ENCODE measurements at places on chromosomes 13 and 19.

- DNase-seq = peak; percentile 82
Measured at GRCh38 chr19:35648017-35648961, at the start of gene COX6B1. TSS of gene COX6B1 (plus strand) at chr19:35648323. CDS start at chr19:35651244, 2,921 bp downstream.

DNA sequence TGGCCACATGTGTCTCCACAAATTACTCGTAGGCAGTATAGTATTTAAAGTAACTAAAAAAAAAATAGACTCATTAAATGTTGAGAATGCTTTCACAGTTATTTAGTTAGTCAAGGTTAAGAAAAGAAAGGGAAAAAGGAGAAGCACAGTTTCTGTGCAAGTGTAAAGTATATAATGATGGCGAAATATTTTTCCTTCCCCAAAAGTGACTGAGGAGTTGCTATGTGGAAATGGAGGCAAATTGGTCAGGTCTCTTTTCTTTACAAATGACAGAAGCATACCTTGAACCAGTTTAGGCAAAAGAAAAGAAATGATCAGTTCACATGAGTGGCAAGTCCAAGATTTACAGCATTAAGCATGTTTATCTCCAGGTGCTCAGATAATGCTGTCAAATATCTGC is 18.0 kb downstream of the CSNK1A1L start:
- DNase-seq = no peak

DNA sequence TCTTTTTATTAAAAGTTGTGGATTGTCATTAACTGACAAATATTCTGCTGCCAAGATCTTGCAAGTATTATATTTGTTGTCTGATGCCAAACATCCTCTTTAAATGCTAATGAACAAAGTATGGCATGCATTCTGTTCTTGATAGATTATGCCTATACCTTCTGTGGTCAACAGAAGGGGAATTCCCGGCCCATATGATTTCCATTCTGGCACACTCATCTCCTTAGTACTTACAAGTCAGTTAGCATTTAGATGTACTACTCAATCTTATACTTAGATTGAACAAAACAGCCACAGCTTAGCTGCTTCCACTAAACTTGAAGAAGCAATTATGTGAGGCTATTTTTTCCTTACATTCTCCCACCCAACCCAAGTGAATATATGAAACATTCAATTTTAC is 246.1 kb upstream of the DACH1 start:
- DNase-seq = no peak

DNA sequence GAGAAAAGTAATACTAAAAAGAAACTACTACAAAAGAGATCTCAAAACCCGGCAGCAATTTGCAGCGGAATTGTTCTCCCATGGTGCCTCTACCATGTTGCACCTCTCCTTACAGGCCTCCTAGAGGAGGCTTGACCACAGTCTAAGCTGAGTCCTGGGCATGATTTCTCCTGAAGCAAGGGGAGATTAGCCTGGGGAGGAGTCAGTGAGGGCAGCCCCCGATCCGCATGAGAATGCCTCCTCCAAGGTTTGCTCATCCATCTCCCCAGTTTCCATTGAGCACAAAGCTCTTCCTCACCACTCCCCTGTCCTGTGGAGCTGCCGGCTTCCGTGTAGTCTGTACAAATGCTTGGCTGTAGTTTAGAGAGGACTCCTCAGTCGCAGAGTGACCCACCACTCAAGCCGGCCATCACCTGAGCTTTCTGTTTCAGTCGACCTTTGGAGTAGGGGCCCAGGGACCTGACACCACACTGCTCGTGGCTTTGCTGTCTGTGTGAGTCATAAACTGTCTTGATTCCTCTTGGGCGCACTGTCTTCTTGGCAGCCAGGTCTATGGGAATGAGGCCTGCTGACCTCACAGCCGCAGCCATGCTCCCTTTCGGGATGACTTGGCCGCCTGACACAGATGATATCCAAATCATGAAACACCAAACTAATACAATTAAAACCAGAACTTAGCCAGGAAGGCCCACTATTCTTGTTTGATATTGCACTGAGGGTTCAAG is 72.3 kb downstream of the C1QTNF9 start:
- DNase-seq = no peak

DNA sequence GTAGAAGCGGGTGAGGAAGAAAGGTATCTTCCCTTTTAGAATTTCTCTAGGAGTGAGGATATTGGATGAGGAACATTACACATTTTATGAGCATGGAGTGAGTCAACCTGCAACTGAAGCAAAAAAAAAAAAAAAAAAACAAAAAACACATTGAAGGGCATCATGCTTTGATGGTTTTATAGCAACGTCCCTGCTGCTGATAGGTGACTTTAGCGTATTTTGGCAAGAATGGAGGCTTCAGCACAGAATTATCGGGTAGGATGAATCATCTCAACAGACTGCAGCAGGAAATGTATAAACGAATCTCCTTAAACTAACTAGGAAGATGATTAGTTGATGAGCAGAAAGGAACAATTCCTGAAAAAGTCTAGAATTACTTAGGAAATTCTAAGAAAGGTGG is 1359.6 kb upstream of the ATXN8OS start:
- DNase-seq = no peak

DNA sequence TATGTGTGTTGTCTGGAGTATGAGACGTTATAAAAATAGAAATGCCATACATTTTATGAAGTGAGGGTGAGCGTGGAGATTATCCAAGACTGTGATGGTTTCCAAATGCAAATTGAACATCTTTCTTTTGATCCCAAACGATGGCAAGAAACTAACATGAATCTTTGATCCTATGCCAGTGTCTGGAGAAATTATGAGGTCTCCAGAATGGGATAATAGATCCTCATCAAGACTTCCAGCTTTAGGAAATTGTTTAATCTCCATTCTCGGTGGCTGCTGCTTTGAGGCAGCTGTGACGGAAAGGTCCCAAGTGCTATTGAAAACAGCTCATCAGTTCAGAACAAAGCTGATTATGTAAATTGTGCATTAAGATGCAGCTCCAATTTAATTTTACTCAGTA is 30.8 kb downstream of the CBY2 start:
- no peak for DNase-seq

- no peak for DNase-seq
Measured at GRCh38 chr13:88862095-88862620, 1191.0 kb downstream of the SLITRK5 start.

GRCh38 chr19:33677745-33678426 is 56.1 kb downstream of the CHST8 start:
- no peak for DNase-seq

GRCh38 chr19:4730740-4731171 is 7.1 kb upstream of the DPP9 start:
- peak; percentile 74 for DNase-seq

- no peak for DNase-seq
Measured at GRCh38 chr19:49287141-49287770, 37.7 kb downstream of the SLC6A16 start.

DNA sequence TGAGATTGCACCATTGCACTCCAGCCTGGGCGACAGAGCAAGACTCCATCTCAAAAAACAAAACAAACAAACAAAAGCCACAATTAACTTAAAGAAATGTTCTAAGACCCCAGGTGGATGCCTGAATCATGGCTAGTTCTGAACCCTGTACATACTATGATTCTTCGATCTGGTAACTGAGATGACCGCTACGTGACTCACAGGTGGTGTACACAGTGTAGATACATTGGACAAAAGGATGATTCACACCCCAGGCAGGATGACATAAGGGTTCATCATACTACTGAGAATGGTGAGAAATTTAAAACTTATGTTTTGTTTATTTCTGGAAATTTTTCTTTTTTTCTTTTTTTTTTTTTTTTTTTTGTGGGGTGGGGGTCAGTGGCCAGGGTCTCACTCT is 6.5 kb downstream of the ZNF426 start:
- DNase-seq = no peak

- DNase-seq = no peak
Measured at GRCh38 chr13:99008577-99008976, 30.7 kb upstream of the DOCK9 start.

DNA sequence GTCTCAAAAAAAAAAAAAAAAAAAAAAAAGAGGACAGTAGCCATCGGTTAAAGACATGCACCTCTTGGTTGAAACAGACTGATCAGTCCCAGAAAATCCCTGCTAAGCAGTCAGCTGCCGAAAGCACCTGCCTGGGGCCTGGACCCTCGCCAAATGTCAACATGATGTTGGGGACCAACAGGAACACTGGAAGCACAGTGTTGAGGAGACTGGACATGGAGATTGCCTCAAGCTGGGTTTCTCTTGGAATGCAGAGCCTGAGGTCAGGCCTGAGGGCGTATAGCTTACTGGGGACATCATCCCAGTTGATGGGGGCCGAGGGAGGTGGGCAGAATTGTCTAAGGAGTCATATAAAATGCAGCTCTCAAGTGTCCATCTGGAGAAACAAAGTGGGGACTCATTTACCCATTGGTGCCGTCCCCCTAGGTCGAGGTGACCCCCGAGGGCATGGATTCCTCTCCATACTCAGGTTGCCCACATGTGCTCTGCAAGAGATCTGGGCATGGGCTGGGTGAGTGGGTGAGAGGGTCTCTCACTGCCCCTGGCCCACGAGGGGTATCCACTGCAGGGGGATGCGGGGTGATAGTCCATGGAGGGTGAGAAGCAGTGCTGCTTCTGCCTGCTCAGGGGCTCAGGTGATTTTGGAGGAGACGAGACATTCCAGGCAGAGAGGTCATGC is 164.5 kb downstream of the URI1 start:
- no peak for DNase-seq

DNA sequence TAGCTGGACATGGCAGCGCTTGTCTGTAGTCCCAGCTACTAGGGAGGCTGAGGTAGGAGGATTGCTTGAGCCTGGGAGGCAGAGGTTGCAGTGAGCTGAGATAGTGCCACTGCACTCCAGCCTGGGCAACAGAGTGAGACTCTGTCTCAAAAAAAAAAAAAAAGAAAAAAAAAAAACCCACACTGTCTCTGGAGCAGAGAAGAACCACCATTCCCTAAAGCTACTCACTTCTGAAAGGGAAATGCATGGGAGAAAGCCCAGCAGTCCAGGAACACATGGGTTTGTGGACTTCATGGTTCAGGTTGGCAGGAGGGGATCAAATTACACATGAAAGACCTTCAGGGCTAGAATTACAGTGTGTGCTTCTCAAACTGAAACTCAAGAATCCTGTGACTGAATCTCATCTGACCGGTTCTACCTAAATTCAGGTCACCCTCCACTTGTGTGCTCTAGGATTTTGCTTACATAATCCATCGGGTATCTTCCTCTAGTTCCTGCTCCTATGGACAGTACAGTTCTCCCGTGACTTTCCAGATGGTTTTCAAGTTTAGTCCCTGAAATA is 30.2 kb upstream of the CPB2 start:
- no peak for DNase-seq

DNA sequence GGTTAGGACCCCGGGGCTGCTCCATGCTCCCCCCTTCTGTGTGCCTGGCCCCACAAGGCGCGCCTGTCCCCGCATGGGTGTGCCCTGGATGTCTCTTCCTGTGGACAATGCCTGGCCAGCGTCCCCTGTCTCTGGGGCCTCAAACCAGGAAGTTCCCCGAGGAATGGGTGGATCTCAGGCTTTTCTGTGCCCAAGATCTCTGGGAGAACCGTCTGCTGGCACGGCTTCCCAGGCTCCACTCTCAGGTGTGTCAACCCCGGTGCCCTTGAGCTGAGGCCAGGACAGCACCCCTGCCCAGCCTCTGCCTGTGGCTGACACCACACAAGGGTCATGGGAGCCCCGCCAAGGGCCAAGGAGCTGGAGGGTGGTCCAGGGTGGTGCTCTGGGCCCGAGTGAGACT is 15.7 kb downstream of the ZNF444 start:
- DNase-seq = no peak

DNA sequence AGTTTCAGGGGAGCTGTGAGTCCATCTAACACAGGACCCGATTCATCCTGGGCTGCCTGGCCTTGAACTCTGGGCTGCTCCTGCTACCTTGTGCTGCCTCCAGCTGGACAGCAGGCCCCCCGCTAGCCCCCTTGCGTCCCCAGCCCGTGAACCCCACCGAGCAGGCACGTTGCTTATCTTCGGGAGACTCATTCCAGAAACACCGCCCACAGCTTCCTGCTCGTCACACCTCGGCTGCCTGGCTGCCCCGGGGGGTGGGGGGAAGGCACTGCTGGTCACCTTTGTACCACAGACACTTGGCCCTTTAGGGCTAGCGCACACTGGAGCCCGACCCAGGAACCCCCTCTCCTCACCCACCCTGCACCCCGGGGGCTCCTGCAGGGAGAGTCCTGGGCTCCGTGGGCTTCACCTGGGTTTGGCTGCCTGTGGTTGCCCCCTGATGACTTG is 48.1 kb downstream of the CRTC1 start:
- DNase-seq = no peak

DNA sequence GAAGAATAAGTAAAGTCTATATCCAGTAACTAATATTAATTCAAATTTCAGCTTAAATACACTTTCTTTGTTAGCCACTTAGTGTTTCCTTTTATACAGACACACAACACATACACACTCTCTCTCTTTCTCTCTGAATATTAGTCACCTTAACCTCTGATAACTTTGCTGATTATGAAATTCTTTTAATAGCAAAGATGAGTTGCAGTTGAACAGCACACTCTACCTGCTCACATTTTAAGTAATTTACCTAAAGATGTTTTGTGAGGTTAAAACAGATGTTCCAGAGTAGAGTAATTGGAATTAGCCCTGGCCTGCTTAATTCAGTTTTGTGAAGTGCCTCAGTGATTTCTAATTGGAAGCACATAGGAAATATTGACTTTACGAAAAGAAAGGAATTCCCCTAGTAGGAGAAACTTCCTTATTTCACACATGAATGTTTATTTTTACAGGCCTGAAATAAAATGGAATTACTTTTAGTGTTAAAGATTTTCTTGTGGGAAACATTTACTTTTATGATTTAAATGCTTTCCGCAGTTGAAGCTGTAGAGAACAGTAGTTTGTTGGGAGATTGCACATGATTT is 184.3 kb downstream of the MYO16 start:
- DNase-seq = no peak

DNA sequence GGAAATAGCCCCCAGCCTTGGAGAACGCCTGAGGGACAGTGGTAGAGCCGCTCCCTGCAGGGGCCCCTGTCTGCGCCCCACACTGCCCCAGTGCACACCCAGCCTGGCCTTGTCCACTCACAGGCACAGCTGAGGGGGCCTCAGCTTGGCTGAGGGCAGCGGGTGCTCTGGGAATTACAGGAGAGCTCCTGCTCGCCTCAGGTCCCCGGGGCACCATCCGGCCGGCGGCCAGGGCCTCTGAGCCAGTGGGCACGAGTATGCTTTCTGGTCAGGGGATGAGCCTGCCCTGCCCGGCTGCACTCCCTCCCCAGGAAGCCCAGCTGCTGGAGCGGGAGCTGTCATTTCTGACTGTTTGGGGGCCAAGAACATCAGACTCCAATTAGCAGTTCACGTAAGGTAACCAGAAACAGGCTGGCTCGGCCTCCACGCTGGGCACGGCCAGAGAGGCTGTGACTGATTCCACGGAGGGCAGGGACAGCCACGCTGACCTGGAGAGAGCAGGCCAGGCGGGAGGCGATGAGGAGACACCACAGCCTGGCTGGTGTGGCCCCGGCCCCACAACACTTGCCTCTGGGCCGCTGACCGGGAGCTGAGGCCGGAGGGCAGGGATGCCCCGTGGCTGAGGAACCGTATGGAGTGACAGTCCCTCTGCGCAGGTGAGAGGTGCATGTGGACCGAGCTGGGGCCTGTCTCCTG is 15.4 kb downstream of the CEBPG start:
- peak; percentile 10 for DNase-seq

- no peak for DNase-seq
Measured at GRCh38 chr19:44718441-44719261, 19.7 kb downstream of the CEACAM16 start.

All from activated T-cell treated with anti-CD3 and anti-CD28 coated beads, Interleukin-2, amount 50 U/mL, for 1 hour (primary cell).